Stimulated activated CD4-positive, alpha-beta T cell treated with anti-CD3 and anti-CD28 coated beads, Interleukin-2, amount 100 ng/mL, for 24 hours (primary cell): ENCODE measurements at places on chromosomes 3 and 15.
A peak's percentile ranks its signal among the peaks of the same experiment; 100 is the strongest.

GRCh38 chr3:15645740-15646501, 44.4 kb downstream of the BTD start:
- no peak for DNase-seq

GRCh38 chr3:32226875-32227500, 11.5 kb upstream of the CMTM8 start:
- DNase-seq = no peak

GRCh38 chr3:43638594-43639447, 17.0 kb upstream of the ANO10 start:
- DNase-seq = peak; percentile 38

DNA sequence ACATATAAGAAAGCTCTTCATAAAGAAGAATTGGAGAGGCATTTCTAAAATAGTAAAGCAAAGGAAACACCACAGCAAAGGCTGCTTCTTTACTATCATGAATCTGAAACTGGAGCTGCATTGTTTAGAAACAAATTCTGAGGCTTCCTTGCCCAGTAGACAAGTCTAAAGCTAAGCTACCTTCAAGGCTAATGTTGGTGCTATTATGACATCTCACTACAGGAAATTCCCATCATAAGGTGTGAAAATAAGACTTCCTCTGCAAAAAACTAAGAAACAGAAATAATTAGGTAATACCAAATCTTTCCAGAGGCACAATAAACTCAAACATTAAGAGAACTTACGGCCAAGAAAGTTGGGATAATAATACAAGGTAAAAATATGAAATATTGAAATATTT, 89.9 kb upstream of the P3H2 start:
- no peak for DNase-seq

- no peak for DNase-seq
Measured at GRCh38 chr3:97967966-97968365, 4.3 kb downstream of the RIOX2 start.
